ENCODE measurements at places on chromosomes 11 and 22. TPM values are rescaled to one million over a fixed set of nuclear protein-coding genes. Genes with fewer than 3 reads are reported as not detected.

The SYCE3 gene
- not detected for polyA plus RNA-seq

The OR52I2 gene
- polyA plus RNA-seq = not detected

The ANO3 gene
- 0.56 TPM for polyA plus RNA-seq

The DNAJB7 gene
- 1.2 TPM for polyA plus RNA-seq

The C11orf65 gene
- polyA plus RNA-seq = 2.3 TPM

The KDM4E gene
- 0.24 TPM for polyA plus RNA-seq

The OR2AG1 gene
- 0.05 TPM for polyA plus RNA-seq

The LIF gene
- polyA plus RNA-seq = 4.1 TPM

The TRPC6 gene
- 54.3 TPM for polyA plus RNA-seq

The TPST2 gene
- polyA plus RNA-seq = 30.9 TPM

The ESRRA gene
- polyA plus RNA-seq = 12.2 TPM

GRCh38 chr22:19674129-19674928 is 40.0 kb upstream of the SEPTIN5 start:
- DNase-seq = no peak

- no peak for DNase-seq
These were observed 92.0 kb downstream of the CEP164 start for GRCh38 chr11:117419482-117420142.

DNA sequence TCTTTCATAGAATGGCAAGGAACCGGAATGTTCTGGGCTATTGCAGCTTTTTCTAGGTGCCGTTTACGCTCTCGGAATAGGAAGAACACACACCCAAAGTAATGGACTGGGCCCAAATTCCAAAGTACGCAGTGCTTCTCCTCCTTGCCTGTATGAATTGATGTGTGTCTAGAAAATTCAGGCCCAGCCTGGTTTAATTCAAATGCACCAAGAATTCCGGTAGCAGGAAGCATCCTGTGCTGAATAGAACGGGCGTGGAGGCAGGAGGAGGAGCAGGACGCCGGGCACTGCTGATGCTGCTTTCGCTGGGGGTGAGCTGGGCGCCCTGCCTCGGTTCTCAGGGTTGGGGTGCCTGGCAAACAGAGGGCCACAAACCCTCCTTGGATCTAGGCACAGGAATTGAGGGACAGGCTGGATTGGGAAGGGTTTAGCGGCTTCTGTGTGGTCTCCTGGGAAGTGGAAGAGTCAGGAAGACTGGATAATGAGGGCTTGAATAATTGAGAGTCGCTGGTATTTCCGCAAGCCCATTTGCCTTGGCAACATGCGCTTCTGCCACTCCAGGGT is 2.0 kb downstream of the PARVB start:
- no peak for DNase-seq

GRCh38 chr11:32982626-32983025 is 33.1 kb upstream of the DEPDC7 start:
- no peak for DNase-seq

- DNase-seq = no peak
These were observed 1.6 kb downstream of the GSTP1 start for GRCh38 chr11:67584881-67585873.

DNA sequence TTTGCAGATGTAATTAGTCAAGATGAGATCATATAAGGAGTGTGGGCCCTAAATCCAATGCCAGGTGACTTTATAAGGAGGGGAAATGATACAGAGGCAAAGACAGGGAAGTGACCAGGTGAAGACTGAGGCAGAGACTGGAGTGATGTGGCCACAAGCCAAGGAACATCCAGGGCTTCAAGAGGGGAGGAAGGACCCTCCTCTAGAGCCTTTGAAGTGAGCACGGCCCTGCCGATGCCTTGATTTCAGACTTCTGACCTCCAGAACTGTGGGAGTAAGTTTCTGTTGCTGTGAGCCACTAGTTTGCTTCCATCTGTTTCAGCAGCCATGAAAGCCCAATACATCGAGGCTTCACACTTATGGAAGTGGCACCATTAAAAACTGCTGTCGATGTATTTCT is 78.7 kb downstream of the SHANK2 start:
- DNase-seq = no peak

DNA sequence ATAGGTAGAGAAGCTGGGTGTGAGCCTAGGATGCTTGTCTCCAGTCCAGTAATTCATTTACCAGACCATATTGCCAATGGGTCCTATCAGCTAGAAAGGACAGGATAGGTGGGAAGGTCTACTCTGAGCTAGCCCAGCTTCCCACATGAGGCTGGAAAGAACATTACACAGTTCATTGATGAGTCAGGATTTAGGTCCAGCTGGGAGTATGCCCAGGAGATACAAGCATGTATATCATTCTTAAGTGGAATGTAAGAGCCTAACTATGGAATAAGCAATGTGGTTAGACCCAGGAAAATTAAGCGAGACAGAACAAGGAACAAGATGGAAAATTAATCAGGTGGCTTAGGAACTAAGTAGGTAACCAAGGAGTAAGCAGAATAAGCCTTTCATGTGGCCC is 59.0 kb upstream of the TBCEL start:
- no peak for DNase-seq

DNA sequence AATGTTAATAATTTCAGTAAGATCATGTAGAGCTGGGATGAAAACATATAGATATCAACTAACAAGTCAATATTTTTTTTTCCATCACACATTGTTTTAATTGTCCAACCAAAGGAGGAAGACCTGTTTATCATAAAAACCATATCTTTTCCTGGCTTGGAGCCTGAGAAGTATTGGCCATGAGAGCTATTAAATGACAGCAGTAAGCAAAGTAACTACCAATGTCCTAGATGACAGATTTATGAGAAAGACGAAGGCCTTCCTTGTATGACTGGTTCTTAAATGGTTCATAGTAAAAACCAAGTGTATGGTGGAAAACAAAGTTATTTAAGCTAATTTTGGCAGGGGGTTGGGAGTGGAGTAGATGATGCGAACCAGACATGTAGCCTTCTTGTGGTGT is 1147.1 kb upstream of the TENM4 start:
- DNase-seq = no peak

DNA sequence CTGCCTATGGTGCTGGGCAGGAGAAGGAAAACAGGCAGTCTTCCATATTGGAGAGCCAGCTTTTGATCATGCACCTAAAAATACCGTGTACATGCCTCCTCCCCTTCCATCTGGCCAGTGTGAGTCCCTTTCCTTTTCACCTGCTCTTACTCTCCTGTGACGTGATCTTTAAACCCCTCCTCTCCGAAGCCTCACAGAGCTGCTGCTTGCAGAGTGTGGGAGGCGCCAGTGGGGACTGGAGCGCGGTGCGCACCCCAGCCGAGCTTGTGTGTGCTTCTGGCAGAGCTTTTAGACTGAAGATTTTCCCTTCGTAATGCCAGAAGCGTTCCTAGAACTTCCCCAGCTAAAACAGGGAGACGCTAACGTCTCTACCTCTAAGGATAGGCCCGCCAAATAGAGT is 29.8 kb downstream of the MUC6 start:
- DNase-seq = no peak

DNA sequence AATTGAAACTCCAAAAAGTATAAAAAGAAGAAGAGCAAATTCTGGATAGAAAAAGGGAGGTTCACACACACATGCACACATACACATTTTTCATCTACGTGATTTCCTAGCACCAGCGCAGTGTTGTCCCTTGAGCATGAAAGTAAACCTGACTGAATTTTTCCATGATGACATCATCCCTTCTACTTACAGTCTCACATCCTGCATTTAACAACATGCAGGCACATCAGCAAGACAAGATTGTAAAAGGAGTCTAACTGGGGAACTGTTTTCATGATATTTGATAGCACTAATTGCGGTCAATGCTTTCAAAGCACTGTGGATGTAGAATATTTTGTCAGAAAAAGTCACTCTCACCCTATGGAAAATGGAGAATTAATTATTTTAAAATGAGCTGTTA is 36.6 kb downstream of the GAS2 start:
- no peak for DNase-seq

- DNase-seq = no peak
These were observed 6.5 kb upstream of the MYRF start for GRCh38 chr11:61745781-61746441.

- no peak for DNase-seq
These were observed 2.1 kb upstream of the BARX2 start for GRCh38 chr11:129373489-129373953.

- no peak for DNase-seq
These were observed 33.6 kb upstream of the MPPED2 start for GRCh38 chr11:30619767-30620166.

GRCh38 chr11:20007386-20007785 is 152.9 kb downstream of the DBX1 start:
- DNase-seq = no peak

GRCh38 chr11:108803776-108804175 is 138.9 kb downstream of the DDX10 start:
- no peak for DNase-seq

DNA sequence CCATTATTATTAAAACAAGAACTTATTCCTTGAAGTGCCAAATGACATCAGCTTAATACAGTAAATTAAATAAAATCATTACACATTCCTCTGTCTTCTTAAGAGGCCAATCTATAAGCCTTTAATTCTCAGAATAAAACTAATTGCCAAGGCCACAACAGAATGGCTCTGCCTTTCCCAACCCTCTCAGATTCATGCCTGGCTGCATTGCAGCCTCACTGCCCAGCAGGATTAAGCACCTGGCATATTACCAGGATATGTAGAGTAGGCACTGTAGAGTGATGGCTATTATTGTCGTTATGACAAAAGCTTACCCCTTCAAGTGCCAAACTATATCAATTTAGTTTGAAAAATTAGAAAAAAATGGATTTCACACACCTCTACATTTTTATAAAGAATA is 9.4 kb upstream of the CALCA start:
- no peak for DNase-seq

DNA sequence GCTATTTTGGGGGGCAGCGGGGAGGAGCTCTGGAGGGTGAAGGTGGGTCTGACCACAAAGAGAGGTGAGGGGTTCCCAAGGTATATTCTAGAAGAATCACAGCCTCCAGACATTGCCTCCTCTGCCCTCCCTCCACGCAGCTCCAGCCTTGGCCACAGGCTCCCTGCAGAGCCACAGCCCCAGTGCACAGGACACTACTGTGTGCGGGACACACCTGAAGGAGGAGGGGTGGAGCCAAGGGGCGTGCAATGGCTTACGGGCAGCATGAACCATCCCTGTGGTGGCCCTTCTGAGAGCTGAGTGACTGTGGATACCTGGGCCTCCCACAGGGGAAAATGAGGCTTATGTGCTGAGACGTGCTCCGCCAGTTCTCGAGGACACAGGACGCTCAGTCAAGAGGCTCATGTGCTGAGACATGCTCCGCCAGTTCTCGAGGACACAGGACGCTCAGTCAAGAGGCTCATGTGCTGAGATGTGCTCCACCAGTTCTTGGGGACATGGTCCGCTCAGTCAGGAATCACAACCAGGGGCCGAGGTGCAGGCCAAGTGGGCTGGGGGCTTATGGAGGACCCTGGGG is 417.3 kb downstream of the SHANK2 start:
- no peak for DNase-seq

- no peak for DNase-seq
These were observed 43.3 kb downstream of the MYEOV start for GRCh38 chr11:69337211-69337721.

- peak; percentile 91 for DNase-seq
These were observed 19.9 kb downstream of the PACSIN2 start for GRCh38 chr22:42994917-42995562.

GRCh38 chr22:49619301-49619700 is 208.4 kb downstream of the BRD1 start:
- peak; percentile 66 for DNase-seq

DNA sequence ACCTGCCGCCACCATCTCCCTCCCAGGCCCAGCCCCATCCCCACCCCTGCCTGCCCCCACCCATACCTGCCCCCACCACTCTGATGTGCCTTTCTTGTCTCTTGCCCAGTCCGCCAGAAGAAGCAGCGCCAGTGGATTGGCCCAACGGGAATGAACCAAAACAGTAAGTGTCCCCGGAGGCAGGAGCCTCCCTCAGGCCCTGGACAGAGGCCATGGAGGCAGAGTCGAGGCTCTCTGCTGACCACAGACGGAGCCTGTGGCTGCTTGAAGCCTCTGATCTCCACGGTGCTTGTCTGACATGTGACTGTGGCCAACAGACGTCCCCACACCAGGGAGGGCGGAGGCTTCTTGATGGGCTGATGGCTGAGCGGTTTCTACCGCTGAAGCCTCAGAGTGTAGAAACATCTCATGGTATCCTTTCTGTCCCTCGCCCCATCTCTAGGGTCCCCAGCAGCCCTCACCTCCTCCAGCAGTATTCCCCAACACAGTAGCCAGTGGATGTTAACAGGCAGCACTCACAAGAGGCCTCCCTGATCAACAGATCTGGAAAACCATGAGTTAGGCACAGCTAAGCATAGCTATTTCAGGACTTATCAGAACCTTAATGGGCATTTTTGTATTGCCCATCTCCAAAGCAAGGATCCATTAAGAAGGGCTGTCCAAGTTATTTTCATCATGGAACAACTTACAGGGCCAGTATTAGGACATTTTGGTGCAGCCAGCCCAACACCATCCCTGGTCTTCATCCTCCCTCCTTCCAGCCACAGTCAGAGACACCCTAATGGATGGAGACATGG is 21.7 kb downstream of the CD5 start:
- no peak for DNase-seq
